ENCODE measurements at places on chromosomes 3 and 15.

DNA sequence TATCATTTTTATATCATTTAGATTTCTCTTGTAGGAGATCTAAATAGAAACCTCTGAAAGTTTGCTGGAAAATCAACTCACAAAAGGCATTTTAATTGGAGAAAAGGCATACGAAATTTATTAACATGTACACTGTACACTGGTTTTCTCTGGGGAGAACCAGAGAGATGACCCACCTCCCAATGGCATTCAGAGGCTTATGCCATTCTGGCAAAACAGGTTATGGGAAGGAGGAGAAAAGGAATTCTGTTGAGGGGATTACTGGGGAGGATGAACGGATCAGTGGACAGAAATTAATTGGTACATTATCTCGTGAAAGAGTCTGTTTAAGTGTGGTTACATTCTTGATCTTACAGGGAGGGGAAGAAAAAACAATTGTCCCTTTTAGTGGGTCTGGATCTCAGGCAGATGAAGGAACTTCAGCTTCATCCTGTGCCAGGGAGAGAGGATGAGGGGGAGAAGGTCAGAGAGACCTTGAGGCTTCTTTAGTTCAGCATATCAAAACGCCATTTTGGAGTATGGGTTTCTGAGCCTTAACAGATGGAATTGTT is 16.5 kb downstream of the RAB11A start:
- no peak for DNase-seq

DNA sequence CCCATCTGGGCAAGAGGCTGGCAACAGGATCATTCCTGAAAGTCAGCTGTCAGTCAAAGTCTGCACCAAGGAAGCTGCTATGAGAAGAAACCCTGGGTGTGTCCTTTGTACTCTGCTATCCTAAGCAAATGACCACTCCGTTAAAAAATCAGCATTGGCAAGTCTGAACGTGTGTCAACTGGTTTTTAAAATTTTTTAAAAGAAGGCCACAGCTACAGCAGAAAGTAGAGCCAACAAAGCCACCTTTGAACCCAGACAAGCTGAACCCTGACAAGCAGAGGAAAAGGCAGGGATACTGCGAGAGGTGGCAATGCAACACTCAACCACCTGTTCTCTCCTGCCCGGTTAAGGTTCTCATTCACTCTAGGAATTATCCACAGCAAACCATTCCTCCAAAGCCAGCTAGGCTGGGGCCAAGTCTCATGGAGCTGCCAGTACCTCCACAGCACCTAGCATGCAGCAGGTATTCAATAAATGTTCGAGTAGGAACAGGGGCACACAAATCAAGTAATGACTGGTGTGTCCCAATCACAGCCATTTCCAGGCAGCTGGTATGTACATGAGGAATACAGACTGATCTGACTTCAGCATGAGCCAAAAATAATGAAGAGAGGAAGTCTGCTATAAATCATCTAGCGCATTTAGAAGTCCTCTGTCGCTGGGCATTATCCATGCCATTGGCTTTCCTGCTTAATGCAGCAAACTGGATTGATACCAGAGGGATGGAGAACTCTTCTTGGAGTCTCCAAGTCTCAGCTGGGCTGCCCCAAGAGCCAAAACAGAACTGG is 76.0 kb downstream of the ADCY5 start:
- DNase-seq, result no peak

DNA sequence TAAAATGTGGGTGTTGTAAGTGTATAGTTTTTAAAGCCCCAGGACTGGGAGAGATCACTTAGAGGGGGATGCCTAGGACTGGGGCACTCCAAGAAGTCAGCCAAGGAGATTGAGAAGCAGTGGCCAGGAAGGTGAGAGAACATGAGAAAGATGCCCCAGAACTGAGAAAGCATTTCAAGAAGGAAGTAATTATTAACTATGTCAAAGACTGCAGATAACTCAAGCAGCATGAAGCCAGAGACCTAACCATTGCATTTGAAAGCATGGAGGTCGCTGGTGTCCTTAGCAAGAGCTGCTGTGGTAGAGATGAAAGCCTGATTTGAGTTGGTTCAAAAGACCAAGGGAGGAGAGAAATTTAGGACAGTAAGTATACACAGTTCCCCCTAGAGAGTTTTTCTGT is 30.6 kb upstream of the SLC2A2 start:
- no peak for DNase-seq

DNA sequence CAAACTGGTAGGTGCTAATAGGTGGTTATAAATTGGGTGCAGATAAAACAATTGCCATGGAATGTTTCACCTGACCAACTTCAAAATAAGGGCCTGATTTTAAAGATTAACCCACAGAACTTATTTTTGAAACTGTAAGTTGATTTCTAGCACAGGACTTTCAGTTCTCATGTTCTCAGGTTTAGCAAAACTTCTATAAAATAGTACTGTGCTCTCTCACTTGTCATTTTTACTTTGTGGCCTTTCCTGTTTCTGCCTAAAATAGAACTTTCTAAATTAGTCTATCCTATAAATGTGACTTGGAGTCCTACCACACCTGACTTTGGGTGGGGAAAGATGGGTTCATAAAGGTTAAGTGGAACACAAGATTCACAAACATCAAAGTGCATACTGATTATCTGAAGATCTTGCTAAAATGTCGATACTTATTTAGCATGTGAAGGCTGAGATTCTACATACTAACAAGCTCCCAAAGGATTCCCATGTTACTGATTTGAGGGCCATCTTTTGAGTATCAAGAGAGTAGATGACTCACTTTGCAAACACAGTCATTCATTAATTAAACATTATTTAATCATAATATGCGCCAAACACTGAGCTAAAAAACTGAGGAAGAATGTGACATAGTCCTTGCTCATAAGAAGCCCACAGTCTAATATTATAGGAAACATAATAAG is 38.6 kb downstream of the BTLA start:
- no peak for DNase-seq

- DNase-seq, result no peak
These were observed 1.5 kb downstream of the TPRA1 start for GRCh38 chr3:127588806-127589577.

GRCh38 chr3:5889374-5889773 is 701.9 kb downstream of the EDEM1 start:
- no peak for DNase-seq

- DNase-seq, result no peak
These were observed 110.1 kb upstream of the PLXNA1 start for GRCh38 chr3:126872701-126873342.

GRCh38 chr15:71463156-71463665 is 347.1 kb upstream of the NR2E3 start:
- no peak for DNase-seq

GRCh38 chr15:90592131-90592881 is 62.6 kb downstream of the CRTC3 start:
- DNase-seq, result no peak

DNA sequence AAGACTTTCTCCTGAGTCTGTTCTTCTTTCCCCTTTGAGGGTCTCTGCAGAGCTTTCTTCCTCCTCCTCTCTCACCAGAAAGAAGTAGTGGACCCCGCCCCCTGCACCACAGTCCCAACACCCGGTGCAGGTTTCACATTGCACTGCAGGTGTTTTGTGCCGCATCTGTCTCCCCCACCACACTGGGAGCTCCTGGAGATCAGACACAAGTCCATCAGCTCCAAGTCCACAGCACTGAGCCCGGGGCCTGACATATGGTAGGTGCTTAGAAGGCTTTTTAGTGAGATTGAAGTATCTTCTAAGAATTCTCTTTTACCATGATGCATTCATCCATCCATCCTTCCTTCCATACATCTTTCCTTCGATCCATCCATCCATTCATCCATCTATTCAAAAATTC is 9.8 kb downstream of the STRA6 start:
- DNase-seq, result no peak

DNA sequence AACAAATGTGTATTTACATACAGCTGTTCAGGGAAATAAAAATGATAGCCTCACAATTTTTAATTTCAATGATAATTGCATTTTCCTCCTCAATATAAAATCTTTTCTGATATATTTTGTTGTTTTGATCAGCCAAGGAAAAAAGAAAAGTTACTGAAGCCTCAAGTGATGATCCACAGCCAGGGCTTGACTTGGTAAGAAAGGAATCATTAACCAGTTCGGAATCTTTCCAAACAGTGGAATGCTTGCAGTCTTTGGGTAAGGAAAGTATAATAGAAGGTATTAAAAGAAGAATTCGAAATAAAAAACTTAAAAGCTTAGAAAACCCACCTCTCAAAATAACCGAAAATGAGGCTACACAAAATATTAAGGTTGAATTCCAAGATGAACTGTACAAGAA is 1.0 kb downstream of the TOPAZ1 start:
- DNase-seq, result no peak

- DNase-seq, result no peak
These were observed 2.4 kb upstream of the RASSF1 start for GRCh38 chr3:50342813-50343633.

Measured in ovary (tissue), 10 donors.